Adrenal gland (tissue), 19 donors: ENCODE measurements at places on chromosomes 12 and 14. TPM values are rescaled to one million over a fixed set of nuclear protein-coding genes. Genes with fewer than 3 reads are reported as not detected.

DNA sequence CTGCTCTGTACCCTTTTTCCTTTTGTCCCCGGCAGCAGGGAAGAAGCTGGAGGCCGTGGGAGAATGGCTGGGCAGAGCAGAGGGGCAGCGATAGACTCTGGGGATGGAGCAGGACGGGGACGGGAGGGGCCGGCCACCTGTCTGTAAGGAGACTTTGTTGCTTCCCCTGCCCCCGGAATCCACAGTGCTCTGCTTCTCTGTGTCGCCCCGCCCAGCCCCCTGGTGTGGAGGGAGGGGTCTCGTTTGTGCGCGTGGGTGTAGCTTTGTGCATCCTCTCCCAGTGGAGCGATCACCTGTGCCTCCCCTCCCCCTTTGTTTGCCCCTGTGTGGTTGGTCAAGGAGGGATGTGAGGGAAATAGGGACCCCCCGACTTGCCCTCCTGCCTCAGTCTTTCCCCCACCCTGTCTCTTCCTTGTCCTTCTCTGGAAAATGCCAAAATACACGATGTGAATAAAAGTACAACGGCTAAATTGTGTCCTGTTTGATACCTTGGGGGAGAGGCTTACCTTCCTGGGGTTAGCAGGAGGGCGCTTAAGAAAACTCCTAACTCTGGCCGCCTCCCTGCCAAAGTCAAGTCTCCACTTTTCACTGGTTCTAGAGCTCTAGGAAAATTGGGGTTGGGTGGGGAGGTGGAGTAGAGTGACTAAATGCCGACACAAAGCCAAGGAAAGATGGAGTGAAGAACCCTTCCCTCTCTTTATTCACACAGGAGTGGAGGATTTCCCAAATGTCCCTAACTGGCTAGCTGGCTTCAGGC is 990 bp upstream of the TPI1 start:
- peak overlapping the region; percentile 97 for H3K27ac ChIP-seq
- DNase-seq = no peak
- H3K4me1 ChIP-seq = peaks cover 37% of the 10 kb centered on the region
- H3K4me3 ChIP-seq = no peak overlapping the region
- no peaks in the 10 kb centered on the region for H3K27me3 ChIP-seq

DNA sequence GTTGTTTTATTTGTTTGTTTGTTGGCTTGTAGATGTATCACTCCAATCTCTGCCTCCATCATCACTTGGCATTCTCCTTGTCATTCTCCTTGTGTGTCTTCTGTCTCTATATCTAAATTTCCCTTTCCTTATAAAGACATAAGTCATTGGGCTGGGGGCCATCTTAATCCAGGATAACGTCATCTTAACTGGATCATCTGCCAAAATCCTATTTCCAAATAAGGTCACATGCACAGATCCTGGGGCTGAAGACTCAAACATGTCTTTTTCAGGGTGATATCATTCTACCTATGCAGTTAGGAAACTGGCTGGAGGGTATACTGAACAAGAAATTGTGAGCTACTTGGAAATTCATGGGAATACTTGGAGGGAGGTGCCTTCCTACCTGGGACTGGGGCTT is 8.7 kb upstream of the CCDC60 start:
- no peaks in the 10 kb centered on the region for H3K36me3 ChIP-seq
- H3K27ac ChIP-seq = no peak overlapping the region
- no peak overlapping the region for H3K4me3 ChIP-seq

DNA sequence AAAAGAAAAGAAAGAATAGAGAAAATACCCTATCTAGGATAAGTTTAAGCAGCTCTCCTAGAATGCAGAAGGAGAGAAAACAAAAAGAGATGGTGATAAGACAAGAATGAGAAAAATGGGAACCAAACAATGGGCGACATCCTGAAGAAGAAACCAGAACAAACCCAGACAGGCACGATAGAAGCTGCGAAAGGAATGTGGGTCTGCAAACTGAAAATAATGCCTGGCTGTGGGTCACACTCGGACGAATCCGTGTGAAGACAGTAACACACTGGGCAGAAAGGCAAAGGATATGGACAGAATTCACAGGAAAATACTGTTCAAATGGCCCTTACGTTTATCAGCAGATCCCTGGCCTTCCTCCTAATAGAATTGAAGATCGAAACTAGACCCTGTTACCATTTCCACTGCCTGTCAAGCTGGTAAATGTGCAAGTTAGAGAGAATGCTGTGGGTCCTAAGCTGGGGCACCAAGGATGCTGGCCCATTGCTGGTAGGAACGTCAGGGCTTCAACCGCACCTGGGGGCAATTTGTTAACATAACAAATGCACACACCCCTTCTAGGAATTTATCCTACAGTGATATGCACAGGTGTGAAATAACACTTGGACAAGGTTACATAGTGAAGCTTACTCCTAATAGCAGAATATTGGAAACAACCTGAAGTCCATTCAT is 117.5 kb upstream of the RFLNA start:
- H3K4me1 ChIP-seq = peaks cover 5% of the 10 kb centered on the region
- H3K4me3 ChIP-seq = no peak overlapping the region
- H3K27me3 ChIP-seq = no peaks in the 10 kb centered on the region
- no peak for DNase-seq
- no peaks in the 10 kb centered on the region for H3K36me3 ChIP-seq
- H3K27ac ChIP-seq = no peak overlapping the region

DNA sequence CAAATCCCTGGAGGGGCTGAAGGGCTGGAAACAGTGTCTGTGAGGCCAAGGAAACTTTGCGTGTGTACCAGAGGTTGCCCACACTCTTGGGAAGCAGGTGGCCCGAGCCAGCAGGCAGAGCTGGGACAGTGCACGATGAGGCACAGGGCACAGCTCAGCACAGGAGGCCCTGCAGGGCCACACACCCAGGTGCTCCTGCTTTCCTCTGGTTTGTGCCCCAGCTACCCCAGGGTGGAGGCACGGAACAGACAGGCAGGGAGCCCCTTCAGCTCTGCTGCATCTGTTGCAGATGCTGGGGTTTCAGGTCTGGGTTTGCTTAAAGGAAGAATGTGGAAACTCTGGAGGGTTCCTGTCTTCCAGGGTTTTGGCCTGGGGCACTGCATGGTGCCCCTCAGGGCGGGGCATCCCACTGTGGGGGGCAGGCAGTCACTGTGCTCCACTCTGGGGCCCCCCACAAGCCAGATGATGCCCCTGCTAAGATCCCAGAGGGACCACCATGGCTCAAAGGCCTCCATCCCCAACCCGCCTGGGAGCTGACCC is 8.6 kb downstream of the TMEM179 start:
- H3K4me3 ChIP-seq = no peak overlapping the region
- H3K4me1 ChIP-seq = no peaks in the 10 kb centered on the region
- no peaks in the 10 kb centered on the region for H3K27me3 ChIP-seq
- H3K36me3 ChIP-seq = no peaks in the 10 kb centered on the region
- H3K27ac ChIP-seq = no peak overlapping the region

DNA sequence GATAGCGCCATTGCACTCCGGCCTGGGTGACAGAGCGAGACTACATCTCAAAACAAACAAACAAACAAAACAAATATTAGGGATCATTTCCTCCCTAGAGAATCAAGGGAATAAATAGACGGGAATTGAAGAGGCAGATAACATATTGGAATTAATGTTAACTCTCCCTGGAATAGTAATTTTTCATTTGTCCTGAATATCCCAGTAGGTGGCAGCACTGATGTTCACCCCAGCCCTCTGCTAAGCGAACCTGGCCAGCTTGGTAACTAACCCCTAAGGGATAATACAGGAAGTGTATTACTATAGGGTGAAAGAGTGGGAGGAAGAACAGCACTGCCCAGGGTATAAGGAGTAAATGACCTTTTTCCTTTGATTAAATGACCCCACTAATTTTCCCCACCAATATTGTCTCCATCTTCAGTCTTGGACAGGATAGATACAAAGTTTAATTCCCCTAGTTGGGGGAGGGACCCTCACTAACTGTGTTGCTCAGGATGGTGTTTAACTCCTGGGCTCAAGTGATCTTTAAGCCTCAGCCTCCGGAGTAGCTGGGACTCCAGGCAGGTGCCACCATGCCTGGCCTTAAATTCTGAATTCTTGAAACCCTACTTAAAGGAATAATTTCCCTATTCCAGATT is 40.5 kb downstream of the SLC2A14 start:
- H3K27me3 ChIP-seq = no peaks in the 10 kb centered on the region
- H3K36me3 ChIP-seq = no peaks in the 10 kb centered on the region
- H3K27ac ChIP-seq = no peak overlapping the region
- DNase-seq = peak; percentile 38

- H3K27ac ChIP-seq = no peak overlapping the region
- no peaks in the 10 kb centered on the region for H3K4me1 ChIP-seq
- H3K36me3 ChIP-seq = no peaks in the 10 kb centered on the region
- no peak overlapping the region for H3K4me3 ChIP-seq
- DNase-seq = no peak
Observed at GRCh38 chr12:71447691-71448132, 8.1 kb downstream of the LGR5 start.

The FMNL3 gene
- total RNA-seq = 19.4 TPM

The TPPP2 gene
- not detected for total RNA-seq
